ENCODE measurements at places on chromosomes 7 and 10. TPM values are rescaled to one million over a fixed set of nuclear protein-coding genes. Genes with fewer than 3 reads are reported as not detected.

EBLN1 gene
- not detected for total RNA-seq

NPTX2 gene
- total RNA-seq = 12.5 TPM

RNF148 gene
- 3.5 TPM for total RNA-seq

KAZALD1 gene
- 3.4 TPM for total RNA-seq

ATG9B gene
- total RNA-seq = 0.55 TPM

POLR2J gene
- 53.1 TPM for total RNA-seq

FAM25C gene
- not detected for total RNA-seq

STOX1 gene
- total RNA-seq = 1.1 TPM

NPC1L1 gene
- total RNA-seq = 0.10 TPM

PDZD7 gene
- total RNA-seq = 0.18 TPM

IL6 gene
- total RNA-seq = 5.0 TPM

PANK1 gene
- total RNA-seq = 4.8 TPM

HMX3 gene
- not detected for total RNA-seq

DPYSL4 gene
- total RNA-seq = 2.1 TPM

GNGT1 gene
- total RNA-seq = 0.70 TPM

GNA12 gene
- total RNA-seq = 41.8 TPM

ERCC6 gene
- total RNA-seq = 28.0 TPM

USP6NL gene
- total RNA-seq = 23.2 TPM

CYP26C1 gene
- total RNA-seq = 0.10 TPM

STAG3 gene
- total RNA-seq = 1.9 TPM

POR gene
- 158 TPM for total RNA-seq

NRCAM gene
- total RNA-seq = 3.6 TPM

UPK3BL2 gene
- 132 TPM for total RNA-seq

Measured in ureter (tissue), 1 donor.